ENCODE measurements at places on chromosomes 6 and 20. TPM values are rescaled to one million over a fixed set of nuclear protein-coding genes. Genes with fewer than 3 reads are reported as not detected.

GRCh38 chr6:18207438-18207837 is 52.2 kb downstream of the KDM1B start:
- H3K27ac ChIP-seq = no peak overlapping the region
- no peaks in the 10 kb centered on the region for H3K27me3 ChIP-seq
- no peak overlapping the region for H3K4me3 ChIP-seq

DNA sequence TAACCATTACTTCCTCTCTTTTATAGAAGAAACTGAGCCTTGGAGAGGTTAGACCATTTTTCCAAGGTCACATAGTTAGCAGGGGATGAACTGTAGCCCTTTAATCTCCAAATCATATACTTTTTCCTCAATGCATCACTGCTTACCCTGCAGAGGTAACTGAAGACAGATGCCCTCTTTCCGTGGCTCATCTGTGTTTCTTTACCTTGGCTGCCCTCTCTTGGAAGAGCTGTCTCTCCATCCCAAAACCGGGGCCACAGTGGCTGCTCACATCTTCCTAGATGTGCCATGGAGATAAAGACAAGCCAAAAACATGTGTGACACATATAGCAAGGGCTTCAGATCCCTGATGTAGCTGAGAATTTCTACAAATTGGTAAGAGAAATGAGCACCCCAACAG is 581 bp upstream of the ALDH8A1 start:
- H3K27me3 ChIP-seq = no peaks in the 10 kb centered on the region
- no peak for DNase-seq
- no peak overlapping the region for H3K4me3 ChIP-seq
- no peak overlapping the region for H3K27ac ChIP-seq

GRCh38 chr6:41298785-41299502 is 12.5 kb upstream of the TREM1 start:
- no peak for DNase-seq
- no peak overlapping the region for H3K27ac ChIP-seq
- H3K36me3 ChIP-seq = no peaks in the 10 kb centered on the region
- no peaks in the 10 kb centered on the region for H3K27me3 ChIP-seq

GRCh38 chr6:82917346-82918064 is 148.1 kb downstream of the UBE3D start:
- H3K4me1 ChIP-seq = no peaks in the 10 kb centered on the region
- H3K36me3 ChIP-seq = no peaks in the 10 kb centered on the region
- DNase-seq = no peak

DNA sequence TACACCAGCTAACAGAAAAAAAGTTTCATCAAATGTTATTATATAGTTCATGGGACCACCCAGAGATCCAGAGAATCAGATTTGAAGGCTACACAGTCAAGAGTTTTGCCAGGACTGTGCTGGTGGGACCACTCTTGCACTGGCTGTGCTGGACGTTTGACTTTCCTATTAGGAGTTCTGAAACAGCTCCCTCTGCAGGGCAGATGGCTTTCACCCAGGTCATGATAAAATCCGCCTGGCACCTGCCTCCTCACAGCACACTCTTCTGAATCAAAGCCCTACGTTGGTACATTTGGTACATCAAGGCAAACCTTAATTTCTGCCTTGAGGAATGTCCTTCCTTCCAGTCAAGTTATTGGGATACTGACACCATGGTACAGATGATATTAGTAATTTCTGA is 302.1 kb downstream of the ZNF217 start:
- H3K4me3 ChIP-seq = no peak overlapping the region
- no peaks in the 10 kb centered on the region for H3K36me3 ChIP-seq
- DNase-seq = no peak
- H3K27me3 ChIP-seq = no peaks in the 10 kb centered on the region
- H3K27ac ChIP-seq = no peak overlapping the region

GRCh38 chr6:105880030-105880492 is 206.1 kb upstream of the PRDM1 start:
- H3K27ac ChIP-seq = no peak overlapping the region
- H3K4me1 ChIP-seq = no peaks in the 10 kb centered on the region
- no peak for DNase-seq

- H3K4me1 ChIP-seq = no peaks in the 10 kb centered on the region
- no peak overlapping the region for H3K27ac ChIP-seq
- no peak for DNase-seq
- no peaks in the 10 kb centered on the region for H3K36me3 ChIP-seq
These were observed 712.1 kb downstream of the TBC1D32 start for GRCh38 chr6:120622127-120622631.

GRCh38 chr20:48787861-48788375 is 39.9 kb downstream of the PREX1 start:
- no peak for DNase-seq
- H3K36me3 ChIP-seq = no peaks in the 10 kb centered on the region
- H3K27me3 ChIP-seq = no peaks in the 10 kb centered on the region
- no peak overlapping the region for H3K4me3 ChIP-seq

GRCh38 chr20:23251779-23252178 is 98.8 kb upstream of the NXT1 start:
- H3K27me3 ChIP-seq = no peaks in the 10 kb centered on the region
- peak overlapping the region; percentile 18 for H3K27ac ChIP-seq
- no peaks in the 10 kb centered on the region for H3K4me1 ChIP-seq
- H3K36me3 ChIP-seq = no peaks in the 10 kb centered on the region

DNA sequence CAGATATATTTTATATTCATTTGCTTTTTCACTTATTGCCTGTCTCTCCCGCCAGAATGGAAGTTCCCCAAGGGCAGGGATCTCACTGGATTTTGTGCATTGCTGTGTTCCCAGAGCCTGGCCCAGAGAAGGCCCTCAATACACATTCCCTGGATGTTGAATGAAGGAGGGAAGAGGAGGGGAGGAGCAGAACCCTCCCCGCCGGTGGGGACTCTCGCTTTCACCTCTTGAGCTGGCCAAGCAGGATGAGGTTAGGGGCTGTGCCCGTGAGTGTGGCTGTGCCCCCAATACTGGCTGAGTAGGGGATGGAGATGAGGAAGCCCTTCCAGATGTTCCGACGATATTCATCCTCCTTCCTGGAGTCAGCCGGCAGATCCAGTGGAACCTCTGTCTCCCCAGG is 45.5 kb upstream of the OCSTAMP start:
- H3K4me3 ChIP-seq = no peak overlapping the region
- no peak overlapping the region for H3K27ac ChIP-seq
- no peak for DNase-seq
- H3K4me1 ChIP-seq = no peaks in the 10 kb centered on the region

GRCh38 chr6:12421596-12421995 is 131.4 kb downstream of the EDN1 start:
- no peak overlapping the region for H3K4me3 ChIP-seq
- no peaks in the 10 kb centered on the region for H3K36me3 ChIP-seq
- DNase-seq = no peak
- no peak overlapping the region for H3K27ac ChIP-seq
- H3K27me3 ChIP-seq = no peaks in the 10 kb centered on the region

GRCh38 chr20:19275630-19276071 is 63.2 kb downstream of the SLC24A3 start:
- peak overlapping the region; percentile 23 for H3K27ac ChIP-seq
- H3K4me1 ChIP-seq = peaks cover 15% of the 10 kb centered on the region
- no peaks in the 10 kb centered on the region for H3K36me3 ChIP-seq
- H3K4me3 ChIP-seq = no peak overlapping the region
- no peak for DNase-seq

GRCh38 chr6:147204060-147204785 is at the start of gene STXBP5:
Gene STXBP5, plus strand, starts transcription at chr6:147204417. Its CDS starts 116 bp downstream, at chr6:147204533.
- H3K4me3 ChIP-seq = peak within 1 kb of the TSS; percentile 88
- peak within 1 kb of the TSS; percentile 95 for H3K27ac ChIP-seq
- peaks cover 40% of the 10 kb centered on the region for H3K4me1 ChIP-seq
- peak; percentile 38 for DNase-seq
- no peaks in the 10 kb centered on the region for H3K27me3 ChIP-seq
- no peaks in the 10 kb centered on the region for H3K36me3 ChIP-seq

DNA sequence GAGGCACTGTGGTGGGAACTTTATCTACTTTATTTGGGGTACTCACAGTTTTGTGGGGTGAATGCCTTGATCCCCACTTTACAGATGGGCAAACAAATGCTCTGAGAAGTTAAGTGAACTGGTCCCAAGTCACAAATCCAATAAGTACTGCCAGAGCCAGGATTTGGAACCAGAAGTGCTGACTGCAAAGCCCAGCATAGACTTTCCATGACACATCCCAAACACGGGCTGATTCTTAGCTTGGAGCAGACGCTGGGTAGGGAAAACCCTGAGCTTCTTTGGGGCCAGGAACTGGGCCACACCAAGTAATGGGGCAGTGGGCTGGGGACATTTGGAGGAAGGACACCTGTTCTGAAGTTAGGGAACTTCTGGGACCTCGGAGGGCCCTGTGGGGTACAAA is 20.3 kb downstream of the RIN2 start:
- peaks cover 26% of the 10 kb centered on the region for H3K4me1 ChIP-seq
- DNase-seq = no peak
- peak overlapping the region; percentile 13 for H3K27ac ChIP-seq

DNA sequence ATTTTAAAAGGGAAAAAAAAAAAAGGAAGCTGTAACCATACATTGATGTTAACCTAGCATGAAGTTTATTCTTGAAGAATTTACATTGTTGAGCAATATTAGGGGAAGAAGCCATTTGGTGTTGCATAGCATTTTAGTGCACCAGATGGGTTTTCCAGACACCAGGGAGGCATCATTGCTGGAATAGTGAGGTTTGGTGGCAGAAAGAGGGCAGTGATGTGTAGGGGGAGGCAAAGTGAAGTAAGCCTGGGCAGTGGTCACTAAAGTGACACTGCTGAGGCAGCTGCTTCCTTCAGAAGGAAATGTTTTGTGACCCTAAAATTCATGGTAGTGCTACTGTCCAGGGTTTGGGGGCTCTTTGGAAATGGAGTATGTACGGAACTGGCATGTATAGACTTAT is 2.6 kb downstream of the TOMM6 start:
- H3K27ac ChIP-seq = no peak overlapping the region
- DNase-seq = no peak
- H3K4me1 ChIP-seq = peaks cover 33% of the 10 kb centered on the region

DNA sequence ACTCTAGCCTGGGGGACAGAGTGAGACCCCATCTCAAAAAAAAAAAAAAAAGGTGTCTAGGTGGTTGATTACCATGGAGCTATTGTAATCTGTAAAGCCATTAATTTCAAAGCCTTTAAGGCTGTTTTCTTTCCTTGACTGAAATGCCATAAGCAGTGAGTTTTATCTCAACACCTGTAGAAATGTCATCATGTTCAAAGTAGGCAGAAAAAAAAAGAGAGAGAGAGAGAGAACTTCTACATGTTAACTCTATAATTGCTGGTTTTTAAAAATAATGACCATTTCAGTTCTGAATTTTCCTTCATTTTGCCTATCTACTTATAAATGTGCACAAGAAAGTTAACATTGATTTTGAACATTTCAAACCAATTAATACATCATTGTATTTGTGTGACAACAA is 29.7 kb upstream of the POLR1H start:
- no peaks in the 10 kb centered on the region for H3K27me3 ChIP-seq
- H3K4me3 ChIP-seq = no peak overlapping the region
- H3K36me3 ChIP-seq = no peaks in the 10 kb centered on the region
- H3K27ac ChIP-seq = no peak overlapping the region
- DNase-seq = no peak

DNA sequence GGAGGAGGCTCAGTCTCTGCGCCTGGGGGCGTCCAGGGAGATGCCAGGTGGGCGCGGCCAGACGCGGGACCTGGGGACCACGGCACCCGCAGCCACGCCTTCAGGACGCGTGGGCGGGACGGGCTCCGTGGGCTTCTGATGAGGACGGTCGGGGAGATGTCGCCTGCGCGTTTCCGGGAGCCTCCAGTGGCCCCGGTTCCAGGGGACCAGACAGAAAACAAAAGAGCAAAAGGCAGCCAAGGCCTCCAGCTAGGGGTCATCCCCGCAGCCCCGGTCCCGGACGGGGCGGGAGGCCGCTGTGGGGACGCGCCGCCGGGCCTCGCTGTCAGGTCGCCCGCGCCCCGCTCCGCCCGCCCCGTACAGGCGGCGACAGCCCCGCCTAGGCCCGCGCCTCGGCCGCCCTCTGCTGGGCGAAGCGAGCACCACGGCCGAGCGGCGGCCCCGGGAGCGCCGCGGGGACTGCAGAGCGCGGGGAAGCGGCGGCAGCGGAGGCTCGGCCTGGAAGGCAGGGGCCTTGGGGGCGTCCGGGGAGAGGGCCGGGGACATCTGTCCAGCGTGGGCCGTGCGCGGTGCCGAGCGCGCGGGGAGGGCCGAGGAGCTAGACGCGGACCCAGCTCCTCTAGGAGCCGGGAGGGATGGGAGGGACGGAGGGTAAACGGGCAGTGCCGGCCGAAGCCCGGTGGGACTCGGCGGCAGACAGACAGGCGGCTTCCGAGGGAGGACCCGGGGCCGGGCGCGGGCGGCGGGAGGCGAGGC is 48.7 kb downstream of the TMEM242 start:
- peak overlapping the region; percentile 59 for H3K27ac ChIP-seq
- H3K4me3 ChIP-seq = peak overlapping the region; percentile 71
- H3K36me3 ChIP-seq = no peaks in the 10 kb centered on the region
- H3K27me3 ChIP-seq = no peaks in the 10 kb centered on the region

GRCh38 chr6:113586413-113587077 is 270.6 kb upstream of the MARCKS start:
- no peak overlapping the region for H3K27ac ChIP-seq
- DNase-seq = no peak
- no peaks in the 10 kb centered on the region for H3K4me1 ChIP-seq

DNA sequence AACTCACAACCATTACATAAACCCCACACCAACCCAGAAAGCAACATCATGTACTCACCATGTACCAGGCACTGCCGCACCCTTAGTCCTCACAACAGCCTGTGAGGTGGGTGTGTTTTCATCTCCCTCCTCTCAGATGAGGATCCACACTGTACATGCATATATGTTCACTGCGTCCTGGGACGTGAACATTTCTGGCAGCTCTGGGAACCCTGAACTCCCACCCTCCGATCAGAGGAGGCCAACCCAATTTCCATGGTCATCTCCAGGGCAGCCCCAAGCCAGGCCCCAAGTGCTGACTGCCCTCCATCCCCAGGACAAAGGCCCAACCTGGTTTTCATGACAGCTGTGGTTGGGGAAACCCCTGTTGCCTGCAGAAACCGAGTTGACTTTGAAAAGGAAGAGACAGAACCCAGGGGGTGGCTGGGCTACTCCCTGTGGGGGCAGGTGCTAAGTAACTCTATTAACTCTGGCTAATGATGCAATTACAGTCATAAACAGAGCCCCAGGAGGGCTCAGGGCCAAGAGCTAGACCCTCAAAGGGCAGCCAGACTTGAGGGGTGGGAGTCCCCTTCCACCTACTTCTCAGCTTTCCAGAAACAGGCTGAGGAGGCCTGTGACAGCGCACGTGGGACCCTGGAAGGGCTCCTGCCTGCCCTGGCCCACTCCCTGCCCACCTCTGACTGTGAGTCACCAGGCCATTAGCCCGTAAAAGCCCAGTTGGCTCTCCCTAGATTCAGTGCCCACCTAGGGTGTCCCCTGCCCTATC is 2.6 kb downstream of the TFEB start:
- H3K27ac ChIP-seq = peak overlapping the region; percentile 98
- H3K27me3 ChIP-seq = no peaks in the 10 kb centered on the region
- DNase-seq = no peak

Gene TINAG
- not detected for polyA plus RNA-seq

Gene LAMA5
- polyA plus RNA-seq = 173 TPM

Gene FAM83B
- 3.4 TPM for polyA plus RNA-seq

Gene JAG1
- 49.7 TPM for polyA plus RNA-seq

Gene IL22RA2
- not detected for polyA plus RNA-seq
